ENCODE measurements at places on chromosomes 13 and 19. TPM values are rescaled to one million over a fixed set of nuclear protein-coding genes. Genes with fewer than 3 reads are reported as not detected.

- no peaks in the 10 kb centered on the region for H3K4me1 ChIP-seq
- no peaks in the 10 kb centered on the region for H3K27me3 ChIP-seq
- peaks cover 78% of the 10 kb centered on the region for H3K36me3 ChIP-seq
- H3K27ac ChIP-seq: no peak overlapping the region
- H3K4me3 ChIP-seq: no peak overlapping the region
- no peak for DNase-seq
Measured at GRCh38 chr19:17172624-17173345, 42.4 kb upstream of the USE1 start.

DNA sequence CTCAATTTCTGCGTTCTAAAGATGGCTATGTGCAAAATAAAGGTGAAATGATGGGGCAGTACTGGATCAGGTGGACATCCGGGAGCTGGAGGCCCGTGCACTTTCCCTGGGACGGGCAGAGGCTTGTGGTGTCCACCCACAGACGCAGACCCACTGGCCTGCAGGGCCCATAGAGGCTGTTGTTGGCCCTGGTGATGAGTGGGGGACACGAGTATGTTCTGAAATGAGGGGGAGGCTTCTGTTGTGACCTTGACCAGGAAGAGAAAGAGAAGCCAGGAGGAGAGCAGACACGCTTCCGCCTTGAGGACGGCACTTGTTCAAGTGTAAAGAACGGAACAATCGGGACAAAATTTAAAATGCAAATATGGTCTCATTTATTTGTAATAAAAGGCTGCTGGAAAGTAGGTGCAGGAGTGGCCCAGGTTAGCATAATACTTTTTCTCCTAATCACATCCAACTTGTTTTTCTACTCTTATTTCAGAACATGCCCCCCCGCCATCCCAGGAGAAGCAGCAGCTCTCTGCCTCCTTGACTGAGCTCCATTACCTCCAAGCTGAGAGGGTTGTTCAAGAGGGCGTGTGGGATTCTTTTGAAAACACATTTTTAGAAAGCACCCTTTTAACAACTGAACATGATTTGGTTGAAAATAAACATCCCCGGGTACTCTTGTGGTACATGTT is 27.1 kb downstream of the ATP11A start:
- no peak for DNase-seq
- no peak overlapping the region for H3K27ac ChIP-seq
- no peaks in the 10 kb centered on the region for H3K36me3 ChIP-seq
- no peaks in the 10 kb centered on the region for H3K27me3 ChIP-seq

DNA sequence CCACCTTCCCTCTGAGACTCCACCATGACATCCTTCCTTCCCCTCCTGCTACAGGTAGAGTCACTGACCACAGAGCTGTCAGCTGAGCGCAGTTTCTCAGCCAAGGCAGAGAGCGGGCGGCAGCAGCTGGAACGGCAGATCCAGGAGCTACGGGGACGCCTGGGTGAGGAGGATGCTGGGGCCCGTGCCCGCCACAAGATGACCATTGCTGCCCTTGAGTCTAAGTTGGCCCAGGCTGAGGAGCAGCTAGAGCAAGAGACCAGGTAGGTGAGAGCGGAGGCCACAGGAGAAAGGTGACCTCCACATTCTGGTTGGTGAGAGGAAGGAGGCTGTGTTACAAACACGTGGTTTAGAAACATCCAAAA is 27.6 kb downstream of the KCNC3 start:
- no peaks in the 10 kb centered on the region for H3K36me3 ChIP-seq
- no peaks in the 10 kb centered on the region for H3K27me3 ChIP-seq
- H3K4me3 ChIP-seq: no peak overlapping the region
- DNase-seq: no peak

DNA sequence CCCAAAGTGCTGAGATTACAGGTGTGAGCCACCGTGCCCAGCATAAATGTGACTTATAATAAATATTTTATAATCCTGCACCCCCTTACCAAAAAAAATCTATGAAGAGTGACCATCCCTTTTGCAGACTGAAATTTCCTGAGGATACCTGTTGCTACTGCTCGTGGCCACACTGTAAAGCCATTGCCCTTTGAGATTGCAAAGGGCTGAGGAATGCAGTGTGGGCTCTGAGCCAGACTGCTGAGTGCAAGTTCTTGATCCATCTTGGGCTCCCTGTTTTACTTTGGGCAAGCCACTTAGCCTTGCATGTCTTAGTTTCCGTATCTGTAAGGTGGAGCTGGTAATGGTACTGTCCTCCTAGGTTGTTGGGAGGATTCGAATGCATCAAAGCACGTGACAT is 23.4 kb downstream of the SIPA1L3 start:
- H3K36me3 ChIP-seq: peaks cover 2% of the 10 kb centered on the region
- no peak overlapping the region for H3K27ac ChIP-seq
- H3K27me3 ChIP-seq: no peaks in the 10 kb centered on the region
- H3K4me3 ChIP-seq: no peak overlapping the region
- peaks cover 26% of the 10 kb centered on the region for H3K4me1 ChIP-seq

DNA sequence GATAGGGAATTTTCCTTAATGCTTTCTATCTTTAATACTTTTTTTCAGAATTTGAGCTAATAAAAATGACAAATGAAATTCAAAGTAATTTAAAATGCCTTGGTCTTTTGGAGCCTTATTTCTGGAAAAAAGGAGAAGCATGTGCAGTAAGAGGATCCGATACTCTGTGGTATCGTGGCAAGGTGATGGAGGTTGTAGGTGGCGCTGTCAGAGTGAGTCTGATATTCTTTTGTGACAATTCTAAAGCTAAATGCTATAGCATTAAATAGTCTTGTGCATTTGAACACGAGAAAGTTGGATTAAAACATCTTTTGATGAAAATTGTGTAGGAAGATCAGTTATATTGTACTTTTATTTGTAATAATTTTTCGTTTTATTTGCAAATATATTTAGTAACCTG is 95.0 kb downstream of the RNF17 start:
- H3K27me3 ChIP-seq: no peaks in the 10 kb centered on the region
- no peaks in the 10 kb centered on the region for H3K4me1 ChIP-seq
- no peak for DNase-seq
- H3K27ac ChIP-seq: no peak overlapping the region
- H3K36me3 ChIP-seq: no peaks in the 10 kb centered on the region

DNA sequence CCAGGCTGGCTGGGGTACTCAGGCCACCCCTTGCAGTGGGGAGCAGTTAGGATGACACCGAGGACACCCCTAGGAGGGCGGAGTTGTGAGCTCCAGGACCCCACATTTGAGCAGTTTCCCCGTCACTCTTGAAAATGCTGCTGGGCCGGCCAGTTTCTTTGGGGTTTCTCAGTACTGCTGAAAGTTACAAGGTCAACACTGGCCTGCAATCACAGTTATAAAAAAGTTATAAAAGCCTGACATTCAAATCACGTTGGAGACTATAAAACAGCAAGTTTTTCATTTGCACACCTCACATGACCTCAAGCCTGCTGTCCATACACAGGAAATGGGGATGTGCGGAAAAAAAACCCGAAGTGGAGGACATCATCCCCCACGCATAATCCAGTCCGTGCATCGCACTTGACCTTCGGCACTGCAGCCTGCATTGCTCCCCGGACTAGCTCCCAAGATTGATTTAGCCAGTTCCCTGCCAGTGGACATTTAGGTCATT is 27.0 kb downstream of the DNM2 start:
- H3K36me3 ChIP-seq: no peaks in the 10 kb centered on the region
- H3K27me3 ChIP-seq: no peaks in the 10 kb centered on the region
- H3K27ac ChIP-seq: peak overlapping the region; percentile 43

DNA sequence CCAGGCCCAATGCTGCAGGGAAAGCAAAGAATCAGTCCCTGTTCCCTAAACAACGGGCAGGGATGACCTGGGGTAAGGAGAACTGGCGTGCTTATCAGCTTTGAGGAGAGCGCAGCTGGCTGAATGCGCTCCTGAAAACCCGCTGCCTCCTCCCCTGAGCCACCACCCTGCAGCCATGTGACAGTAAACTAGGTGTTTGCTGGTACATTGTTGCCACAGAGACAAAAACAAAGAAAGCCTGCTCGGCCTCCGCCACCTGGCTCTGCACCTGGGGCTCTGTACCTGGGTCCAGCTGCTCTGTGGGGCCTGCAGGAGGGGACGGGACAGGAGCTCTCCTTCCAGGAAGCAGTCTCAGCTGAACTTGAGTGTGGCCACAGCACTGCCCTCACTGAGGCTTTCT is 21.8 kb downstream of the MCF2L start:
- DNase-seq: no peak
- H3K27ac ChIP-seq: no peak overlapping the region
- no peak overlapping the region for H3K4me3 ChIP-seq
- H3K4me1 ChIP-seq: no peaks in the 10 kb centered on the region
- H3K36me3 ChIP-seq: no peaks in the 10 kb centered on the region
- no peaks in the 10 kb centered on the region for H3K27me3 ChIP-seq

GRCh38 chr13:46160065-46160464 is 21.9 kb downstream of the LCP1 start:
- no peak overlapping the region for H3K27ac ChIP-seq
- no peaks in the 10 kb centered on the region for H3K27me3 ChIP-seq
- no peak for DNase-seq
- no peak overlapping the region for H3K4me3 ChIP-seq
- H3K36me3 ChIP-seq: no peaks in the 10 kb centered on the region

GRCh38 chr19:13727798-13728197 is 36.5 kb upstream of the MRI1 start:
- no peak overlapping the region for H3K4me3 ChIP-seq
- H3K4me1 ChIP-seq: peaks cover 17% of the 10 kb centered on the region

- no peaks in the 10 kb centered on the region for H3K27me3 ChIP-seq
- H3K27ac ChIP-seq: no peak overlapping the region
- H3K4me3 ChIP-seq: no peak overlapping the region
- no peaks in the 10 kb centered on the region for H3K36me3 ChIP-seq
Measured at GRCh38 chr13:51837016-51837415, 8.0 kb downstream of the TMEM272 start.

DNA sequence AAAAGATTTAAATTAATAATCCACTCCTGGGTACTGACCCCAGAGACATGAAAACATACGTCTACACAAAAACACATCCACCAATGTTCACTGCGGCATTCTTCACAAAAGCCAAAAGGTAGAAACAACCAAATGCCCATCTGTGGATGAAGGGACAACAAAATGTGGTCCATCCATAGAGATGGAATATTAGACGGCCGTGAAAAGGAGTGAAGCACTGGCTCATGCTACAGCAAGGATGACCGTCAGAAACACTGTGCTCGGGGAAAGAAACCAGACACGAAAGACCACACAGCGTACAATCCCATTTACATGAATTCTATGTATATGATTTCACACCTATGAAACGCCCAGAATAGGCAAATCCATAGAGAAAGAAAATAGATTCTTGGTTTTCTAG is 6.1 kb downstream of the RDH13 start:
- H3K4me1 ChIP-seq: peaks cover 2% of the 10 kb centered on the region
- H3K4me3 ChIP-seq: no peak overlapping the region
- H3K36me3 ChIP-seq: no peaks in the 10 kb centered on the region
- no peaks in the 10 kb centered on the region for H3K27me3 ChIP-seq

GRCh38 chr13:76991432-76991795 is 467 bp upstream of the CLN5 start:
- no peaks in the 10 kb centered on the region for H3K36me3 ChIP-seq
- peak; percentile 89 for DNase-seq
- no peaks in the 10 kb centered on the region for H3K27me3 ChIP-seq
- H3K4me1 ChIP-seq: peaks cover 24% of the 10 kb centered on the region

GRCh38 chr13:46386392-46387063 is 524 bp downstream of the RUBCNL start:
- no peak for DNase-seq
- no peaks in the 10 kb centered on the region for H3K36me3 ChIP-seq
- peaks cover 28% of the 10 kb centered on the region for H3K4me1 ChIP-seq
- peak overlapping the region; percentile 58 for H3K4me3 ChIP-seq
- H3K27me3 ChIP-seq: no peaks in the 10 kb centered on the region

- no peaks in the 10 kb centered on the region for H3K27me3 ChIP-seq
- no peak overlapping the region for H3K4me3 ChIP-seq
- no peak for DNase-seq
- H3K4me1 ChIP-seq: peaks cover 5% of the 10 kb centered on the region
Measured at GRCh38 chr19:45821570-45821969, 6.5 kb upstream of the RSPH6A start.

- DNase-seq: no peak
- H3K4me3 ChIP-seq: peak within 1 kb of the TSS; percentile 93
- H3K27me3 ChIP-seq: no peaks in the 10 kb centered on the region
- H3K36me3 ChIP-seq: no peaks in the 10 kb centered on the region
- H3K4me1 ChIP-seq: peaks cover 17% of the 10 kb centered on the region
Measured at GRCh38 chr19:58362272-58362994, at the start of gene ZNF497. Gene ZNF497 (minus strand): TSS chr19:58362751. CDS start chr19:58357635, 5,116 bp downstream.

DNA sequence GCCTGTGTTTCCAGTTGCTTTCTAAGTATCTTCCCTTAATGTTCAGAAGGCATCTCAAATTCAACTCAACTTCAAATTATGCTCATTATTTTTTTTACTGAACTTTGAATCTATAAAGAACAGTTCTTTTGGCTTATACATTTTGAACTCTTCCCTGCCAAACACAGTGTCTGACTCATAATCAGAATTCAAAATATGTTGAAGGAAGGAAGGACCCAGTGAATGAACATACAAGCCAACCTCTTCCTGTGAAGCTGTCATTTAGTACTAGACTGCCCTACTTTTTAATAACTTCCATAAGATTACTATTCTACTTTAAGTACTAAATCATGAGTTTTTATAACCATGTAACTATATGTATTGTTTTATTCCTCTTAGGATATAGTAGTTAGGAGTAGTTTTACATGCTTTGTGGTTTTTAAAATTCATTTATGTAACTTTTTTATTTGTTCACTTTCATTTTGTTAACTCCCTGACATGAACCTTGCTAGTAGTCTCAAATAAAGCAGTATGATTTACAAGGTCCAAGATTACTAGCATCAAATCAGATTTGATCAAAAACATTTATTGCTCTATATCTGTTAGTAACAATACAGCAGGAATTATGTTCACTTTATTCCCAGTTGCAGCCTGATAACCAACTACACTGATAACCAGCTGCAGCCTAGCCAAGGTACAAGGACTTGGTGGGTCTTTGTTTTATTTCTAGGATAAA is 6.4 kb downstream of the NUDT15 start:
- peaks cover 11% of the 10 kb centered on the region for H3K36me3 ChIP-seq
- no peaks in the 10 kb centered on the region for H3K27me3 ChIP-seq
- no peak overlapping the region for H3K4me3 ChIP-seq
- no peak overlapping the region for H3K27ac ChIP-seq

DNA sequence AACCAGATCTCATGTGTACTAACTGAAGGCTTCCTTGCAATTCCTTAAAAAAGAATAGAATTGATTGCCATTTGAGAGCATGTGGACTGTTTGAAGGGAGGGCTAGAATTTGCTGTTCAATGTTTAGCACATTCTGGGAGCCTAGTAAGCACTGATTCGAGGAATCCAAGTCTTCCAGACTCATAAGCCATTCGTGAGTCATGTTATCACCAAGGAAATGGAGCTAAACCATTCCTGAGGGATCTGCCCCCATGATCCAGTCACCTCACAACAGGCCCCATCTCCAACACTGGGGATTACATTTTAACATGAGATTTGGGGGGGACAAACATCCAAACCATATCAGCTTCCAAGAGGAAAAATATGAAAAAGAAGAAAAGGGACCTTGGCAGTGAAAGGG is 276.4 kb downstream of the KCNRG start:
- H3K27ac ChIP-seq: no peak overlapping the region
- no peak for DNase-seq
- H3K36me3 ChIP-seq: no peaks in the 10 kb centered on the region
- H3K4me1 ChIP-seq: no peaks in the 10 kb centered on the region
- H3K4me3 ChIP-seq: no peak overlapping the region
- H3K27me3 ChIP-seq: no peaks in the 10 kb centered on the region

GRCh38 chr19:45598267-45599001 is 3.6 kb downstream of the GPR4 start:
- peaks cover 11% of the 10 kb centered on the region for H3K27me3 ChIP-seq
- no peaks in the 10 kb centered on the region for H3K36me3 ChIP-seq
- H3K4me1 ChIP-seq: peaks cover 7% of the 10 kb centered on the region
- peak overlapping the region; percentile 34 for H3K27ac ChIP-seq
- H3K4me3 ChIP-seq: peak overlapping the region; percentile 3

The OR4F17 gene
- not detected for total RNA-seq

The RNF225 gene
- total RNA-seq: 0.98 TPM

The RPL21 gene
- 579 TPM for total RNA-seq

The KDM4B gene
- 59.7 TPM for total RNA-seq

The LMTK3 gene
- 1.7 TPM for total RNA-seq

The ERCC1 gene
- 123 TPM for total RNA-seq

The INSR gene
- 86.7 TPM for total RNA-seq

The PSG6 gene
- total RNA-seq: not detected
